HCT116 (cell line): ENCODE measurements at places on chromosomes 6 and 20. TPM values are rescaled to one million over a fixed set of nuclear protein-coding genes. Genes with fewer than 3 reads are reported as not detected.

- H3K36me3 ChIP-seq, result no peaks in the 10 kb centered on the region
- H3K27ac ChIP-seq, result no peak overlapping the region
Observed at GRCh38 chr6:118207947-118208346, 300.9 kb downstream of the SLC35F1 start.

GRCh38 chr6:49333345-49334125, 129.5 kb downstream of the MMUT start:
- no peak overlapping the region for H3K27ac ChIP-seq
- no peaks in the 10 kb centered on the region for H3K36me3 ChIP-seq

DNA sequence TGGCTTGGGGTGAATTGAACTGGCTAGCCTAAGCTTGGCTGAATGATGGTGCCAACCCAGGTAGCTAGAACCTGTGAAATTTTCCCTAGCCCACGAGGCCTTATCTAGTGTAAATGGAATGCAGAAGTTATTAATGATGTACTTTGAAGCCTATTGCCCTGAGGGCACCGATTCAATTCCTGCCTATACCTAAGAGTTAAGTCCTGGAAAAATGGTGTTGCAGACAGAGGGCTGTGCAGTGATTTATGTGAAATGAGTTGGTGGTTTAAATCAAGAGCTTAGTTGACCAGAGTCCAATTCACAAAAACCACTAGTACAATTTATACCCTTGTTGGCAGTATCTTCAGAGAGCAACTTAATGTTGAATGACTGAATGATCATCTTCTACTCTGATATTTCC, 373.8 kb upstream of the JAG1 start:
- no peaks in the 10 kb centered on the region for H3K27me3 ChIP-seq
- no peaks in the 10 kb centered on the region for H3K4me1 ChIP-seq
- no peaks in the 10 kb centered on the region for H3K36me3 ChIP-seq
- no peak overlapping the region for H3K27ac ChIP-seq

DNA sequence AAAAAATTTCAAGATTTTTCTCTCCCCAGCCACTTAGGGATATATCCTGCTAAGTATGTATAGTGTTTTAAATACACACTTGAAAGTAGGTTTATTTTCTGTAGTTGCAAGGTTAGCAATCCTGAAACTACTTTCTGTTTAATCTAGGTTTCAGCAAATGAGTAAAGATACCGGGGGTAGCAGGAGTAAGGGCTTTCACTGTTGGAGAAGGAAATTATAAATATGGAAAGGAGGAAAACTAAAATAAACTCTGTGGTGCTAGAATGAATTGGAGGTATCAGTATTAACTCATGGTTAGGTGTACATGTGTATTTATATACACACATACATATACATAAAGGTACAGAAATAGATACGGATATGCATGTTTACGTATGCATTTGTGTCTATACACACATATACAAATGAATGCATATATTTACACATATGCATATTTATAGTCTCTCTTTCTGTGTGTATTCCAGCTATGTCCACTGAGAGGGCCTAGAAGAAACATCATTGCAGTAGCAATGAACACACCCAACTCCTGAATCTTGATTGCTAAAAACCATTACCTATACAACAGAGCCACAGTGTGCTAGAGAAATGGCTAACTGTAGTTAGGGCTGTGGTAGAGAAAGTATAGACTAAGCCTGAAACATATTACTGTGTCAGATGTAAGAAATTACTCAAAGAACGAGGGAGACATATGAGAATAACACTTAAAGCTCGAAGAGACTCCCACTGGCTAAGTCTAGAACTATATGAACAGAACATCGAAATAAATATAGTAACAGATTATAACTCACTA, 95.9 kb upstream of the EMILIN3 start:
- DNase-seq, result no peak
- H3K4me3 ChIP-seq, result no peak overlapping the region
- H3K27ac ChIP-seq, result no peak overlapping the region
- no peaks in the 10 kb centered on the region for H3K27me3 ChIP-seq

DNA sequence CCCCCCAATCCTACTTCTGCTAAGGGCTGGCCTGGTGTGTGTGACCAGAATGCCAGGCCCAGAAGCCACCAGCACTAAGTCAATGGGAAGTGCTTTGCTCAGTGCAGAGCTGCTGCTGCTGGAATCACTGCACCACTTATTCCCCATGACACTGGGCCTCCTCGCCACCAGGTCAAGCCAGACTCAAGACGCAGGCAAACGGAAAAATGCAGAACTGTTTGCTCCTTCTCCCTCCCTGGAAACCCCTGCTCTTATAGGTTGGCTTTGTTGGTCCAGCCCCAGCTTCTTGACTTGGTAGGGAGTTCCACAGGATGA, 121.9 kb downstream of the PHACTR3 start:
- no peaks in the 10 kb centered on the region for H3K36me3 ChIP-seq
- DNase-seq, result no peak
- H3K4me1 ChIP-seq, result no peaks in the 10 kb centered on the region
- no peak overlapping the region for H3K27ac ChIP-seq

DNA sequence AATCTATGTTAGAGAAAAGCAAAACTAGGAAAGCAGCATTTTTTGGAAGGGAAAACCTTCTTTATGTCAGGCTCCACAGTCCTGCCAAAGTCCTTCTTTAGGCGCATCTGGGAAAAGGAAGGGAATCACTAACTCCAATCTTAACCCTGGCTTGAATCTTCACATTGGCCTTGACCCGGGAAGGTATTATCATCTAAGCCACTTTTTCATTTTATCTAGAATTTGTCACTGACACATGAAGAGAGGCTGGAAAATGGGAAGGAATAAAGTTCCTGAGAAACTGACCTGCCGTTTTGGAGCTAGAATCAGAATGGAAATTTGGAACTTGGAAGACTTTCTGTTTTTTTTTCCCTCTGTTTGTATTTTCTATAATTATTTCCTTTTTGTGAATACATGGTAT, 53.4 kb upstream of the UTRN start:
- H3K4me3 ChIP-seq, result no peak overlapping the region
- H3K36me3 ChIP-seq, result no peaks in the 10 kb centered on the region
- no peak for DNase-seq
- no peak overlapping the region for H3K27ac ChIP-seq
- H3K4me1 ChIP-seq, result no peaks in the 10 kb centered on the region

DNA sequence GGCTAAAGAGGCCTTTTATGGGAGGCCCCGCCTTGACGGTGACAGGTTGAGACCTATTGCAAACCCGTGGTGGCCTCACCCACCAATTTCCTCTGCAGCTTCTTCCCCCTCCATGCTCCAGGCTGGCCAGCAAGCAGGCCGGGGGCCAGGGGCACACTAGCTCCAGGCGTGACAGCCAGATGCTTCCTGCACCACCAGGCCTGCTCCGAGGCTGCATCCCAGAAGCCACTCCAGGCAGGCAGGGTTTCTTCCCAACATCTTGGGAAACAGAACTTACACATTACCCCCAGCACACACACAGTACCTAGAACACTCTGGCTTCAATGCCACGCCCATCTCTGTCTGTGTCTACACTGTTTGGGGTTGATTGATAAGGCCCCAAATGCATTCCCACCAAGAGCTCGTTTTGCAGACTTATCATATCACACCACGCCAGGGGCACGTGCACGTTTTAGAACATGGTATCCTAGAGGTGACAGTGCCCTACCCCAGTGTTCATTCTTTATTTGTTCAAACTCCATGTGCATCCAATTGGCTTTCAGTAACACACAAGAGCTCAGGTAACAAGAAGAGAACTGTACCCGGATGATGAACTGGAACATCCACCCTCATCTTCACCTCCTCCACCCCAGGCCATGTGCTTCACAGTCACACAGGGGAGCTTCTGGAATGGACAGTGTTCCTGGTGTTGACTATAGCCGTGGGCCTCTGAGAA, 221.4 kb upstream of the RREB1 start:
- no peak overlapping the region for H3K4me3 ChIP-seq
- no peak overlapping the region for H3K27ac ChIP-seq
- H3K36me3 ChIP-seq, result no peaks in the 10 kb centered on the region
- no peaks in the 10 kb centered on the region for H3K4me1 ChIP-seq

The C6orf15 gene
- not detected for total RNA-seq

The RNF39 gene
- total RNA-seq, result 0.22 TPM

The NANP gene
- 7.3 TPM for total RNA-seq

The RGS17 gene
- 3.9 TPM for total RNA-seq

The CALHM4 gene
- total RNA-seq, result not detected

The SLC17A4 gene
- total RNA-seq, result not detected
